ENCODE measurements at places on chromosomes 12 and 14.

DNA sequence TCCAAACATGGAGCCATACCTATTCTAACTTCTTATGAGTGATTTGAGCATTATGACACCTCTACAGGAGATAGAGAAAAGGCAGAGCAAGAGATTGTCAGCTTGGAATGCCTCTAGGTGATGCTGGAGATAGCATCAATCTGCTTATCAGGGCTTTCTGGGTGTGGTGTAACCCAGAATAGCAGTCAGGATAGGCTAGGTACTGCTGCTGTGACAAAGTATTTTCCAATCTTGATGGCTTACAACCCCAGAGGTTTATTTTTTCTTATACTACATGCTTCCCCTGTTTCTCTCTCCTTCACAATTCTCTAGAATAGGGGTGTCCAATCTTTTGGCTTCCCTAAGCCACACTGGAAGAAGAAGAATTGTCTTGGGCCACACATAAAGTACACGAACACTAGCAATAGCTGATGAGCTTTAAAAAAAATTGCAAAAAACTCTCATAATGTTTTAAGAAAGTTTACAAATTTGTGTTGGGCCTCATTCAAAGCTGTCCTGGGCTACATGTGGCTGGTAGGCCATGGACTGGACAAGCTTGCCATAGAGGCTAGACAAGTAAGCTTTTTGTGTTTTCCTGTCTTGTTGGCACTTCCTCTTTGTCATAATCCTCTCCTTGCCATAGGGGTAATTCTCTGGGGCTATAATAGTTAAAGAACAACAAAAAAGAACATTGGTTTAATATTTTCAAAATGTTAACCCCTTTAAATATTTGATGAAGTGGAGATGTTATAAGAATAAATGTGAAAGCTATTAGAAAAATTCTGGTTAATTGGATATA, 123.9 kb upstream of the PMCH start:
- no peak for DNase-seq

DNA sequence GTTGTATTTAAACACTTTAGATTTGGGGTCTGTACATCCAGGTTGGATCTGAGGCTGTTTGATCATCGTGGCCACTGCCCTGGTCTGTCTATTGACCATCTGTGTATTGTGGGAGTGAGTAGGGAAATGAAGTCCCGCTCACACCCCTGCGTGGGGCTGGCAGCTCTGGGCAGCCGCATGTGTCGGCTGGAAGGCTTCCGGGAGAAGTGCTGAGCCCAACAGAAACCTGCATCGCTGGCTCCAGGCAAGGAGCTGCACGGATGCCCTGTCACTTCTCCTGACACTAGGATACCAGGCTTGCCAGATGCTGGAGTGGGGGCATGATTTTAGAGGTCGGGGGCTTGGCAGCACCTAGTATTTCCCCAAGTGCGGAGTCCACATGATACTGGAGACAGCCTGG, 93.6 kb downstream of the PHETA1 start:
- DNase-seq, result no peak

DNA sequence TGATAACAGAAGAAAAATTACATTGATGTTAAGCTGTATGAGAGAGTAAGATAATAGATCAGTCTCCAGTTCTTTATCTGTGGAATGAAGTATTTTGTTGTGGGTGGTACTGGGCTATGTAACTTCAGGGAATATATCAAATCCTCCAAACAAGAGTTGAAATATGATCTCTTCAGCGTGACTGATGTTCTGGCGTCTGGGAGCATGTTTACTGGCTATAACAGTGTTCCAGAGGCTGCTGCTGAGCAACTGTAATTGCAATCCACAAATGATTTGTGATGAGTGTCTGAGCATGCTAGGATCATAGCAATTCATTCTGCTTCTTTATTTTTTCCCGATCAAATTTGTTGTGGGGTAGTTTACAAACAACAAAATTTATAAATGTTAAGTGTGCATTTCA, 18.6 kb upstream of the CCDC198 start:
- DNase-seq, result no peak

DNA sequence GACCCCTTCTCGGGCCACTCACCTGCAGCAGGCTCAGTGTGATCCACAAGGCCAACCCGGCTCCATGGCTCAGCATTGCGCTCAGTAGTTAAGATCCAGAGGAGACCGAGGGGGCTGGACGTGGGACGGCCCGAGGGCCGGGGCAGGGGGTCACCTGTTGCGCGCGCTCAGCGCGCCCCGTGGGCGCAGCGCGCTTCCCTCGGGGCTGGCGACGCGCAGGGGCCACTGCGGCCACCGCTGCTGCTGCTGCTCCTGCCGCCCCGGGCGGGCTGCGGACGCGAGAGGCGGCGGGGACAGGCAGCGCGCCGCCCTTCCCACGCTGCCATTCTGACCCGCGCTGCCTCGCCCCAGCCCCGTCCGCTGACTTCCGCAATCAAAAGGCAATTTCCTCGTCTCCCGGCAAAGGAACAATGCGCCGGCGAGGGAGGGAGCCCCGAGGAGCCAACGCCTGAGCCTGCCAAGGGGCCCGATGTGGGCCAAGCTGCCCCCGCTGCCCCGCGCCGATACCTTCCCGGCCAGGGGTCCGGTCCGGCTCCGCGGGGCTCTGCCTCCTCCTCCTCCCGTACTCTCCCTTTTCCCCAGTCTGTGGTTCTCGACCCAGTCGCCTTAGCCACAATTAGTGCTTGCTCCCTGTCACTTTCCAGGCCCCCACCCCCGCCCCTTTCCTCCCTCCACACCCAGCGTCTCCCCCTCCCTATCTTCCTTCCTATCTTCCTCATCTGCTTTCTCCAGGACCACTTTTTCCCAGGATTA, 27.3 kb downstream of the PTPRB start:
- DNase-seq, result no peak

DNA sequence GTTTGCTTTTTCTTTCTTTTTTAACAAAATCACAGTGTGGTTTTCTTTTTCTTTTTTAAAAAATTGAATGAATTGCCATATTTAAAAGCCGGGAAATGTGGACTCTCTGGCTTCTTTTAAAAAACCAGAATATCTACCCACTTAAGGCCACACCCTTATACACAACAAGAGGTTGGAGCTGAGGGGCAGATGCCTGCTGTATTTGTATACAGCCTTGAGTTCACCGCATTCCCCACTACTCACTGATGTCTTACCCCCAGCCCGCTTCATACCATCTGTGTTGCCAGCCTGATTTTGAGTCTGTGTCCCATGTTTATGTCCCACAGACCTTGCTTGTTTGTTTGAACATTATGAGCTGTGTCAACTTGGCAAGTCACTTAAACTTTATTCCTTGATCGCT, 14.3 kb downstream of the JDP2 start:
- DNase-seq, result no peak

DNA sequence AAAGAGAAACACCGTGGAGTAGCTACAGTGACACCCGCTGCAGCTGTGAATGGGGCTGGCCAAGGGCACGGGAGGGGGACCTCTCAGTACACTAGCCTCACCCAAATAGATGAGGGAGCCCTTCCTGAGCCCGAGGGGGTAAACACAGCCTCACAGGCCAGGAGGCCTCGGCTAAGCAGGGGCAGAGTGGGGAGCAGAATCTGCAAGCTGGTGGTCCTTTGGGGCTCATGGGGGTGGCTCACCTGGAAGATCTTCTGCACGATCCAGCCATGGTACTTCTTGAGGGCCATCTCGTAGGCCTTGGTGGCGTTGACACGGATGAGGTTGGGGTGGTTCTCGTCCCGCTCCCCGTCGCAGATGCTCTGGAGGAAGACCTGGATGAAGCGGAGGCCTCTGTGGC, 22.2 kb upstream of the TRPV4 start:
- no peak for DNase-seq

DNA sequence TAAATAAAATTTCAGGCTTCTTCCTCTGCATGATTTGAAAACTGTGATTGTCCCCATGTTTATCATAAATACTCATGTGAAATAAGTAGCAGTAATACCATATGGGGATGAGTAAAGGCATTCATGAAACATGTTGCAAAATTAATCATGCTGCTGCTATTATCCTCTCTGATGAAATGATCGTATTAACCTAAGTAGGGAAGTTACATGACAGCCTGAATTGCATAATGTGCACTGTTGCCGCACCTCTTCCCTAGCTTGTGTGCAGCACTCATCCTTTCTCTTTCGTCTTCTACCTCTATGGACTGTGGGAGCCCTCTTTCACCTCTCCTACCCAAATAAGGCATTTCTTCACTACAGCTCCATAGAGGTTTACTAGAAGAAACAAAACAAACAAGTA, 367.6 kb downstream of the SOX5 start:
- no peak for DNase-seq

GRCh38 chr12:26740991-26741390, 92.0 kb downstream of the ITPR2 start:
- DNase-seq, result no peak

DNA sequence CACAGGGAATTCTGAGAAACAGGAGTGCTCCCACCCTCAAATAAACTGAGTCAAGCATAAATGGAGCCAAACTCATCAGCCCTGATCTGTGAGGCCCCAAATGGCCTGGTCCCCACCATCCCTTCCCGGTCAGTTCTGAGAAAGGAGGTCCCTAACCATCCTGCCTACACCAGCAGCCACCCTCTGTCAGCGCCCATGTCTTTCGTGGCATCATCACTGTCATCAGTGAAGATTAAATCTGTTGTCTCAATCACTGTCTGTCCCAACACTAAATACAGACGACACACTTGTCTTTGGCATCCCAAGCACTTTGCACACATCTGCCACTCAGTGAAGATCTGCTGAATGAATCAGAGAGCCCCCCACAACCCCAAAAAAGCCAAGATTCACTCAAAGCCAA, 22.4 kb downstream of the VPS37B start:
- DNase-seq, result no peak

GRCh38 chr14:79011920-79012204, 841.7 kb downstream of the NRXN3 start:
- no peak for DNase-seq

DNA sequence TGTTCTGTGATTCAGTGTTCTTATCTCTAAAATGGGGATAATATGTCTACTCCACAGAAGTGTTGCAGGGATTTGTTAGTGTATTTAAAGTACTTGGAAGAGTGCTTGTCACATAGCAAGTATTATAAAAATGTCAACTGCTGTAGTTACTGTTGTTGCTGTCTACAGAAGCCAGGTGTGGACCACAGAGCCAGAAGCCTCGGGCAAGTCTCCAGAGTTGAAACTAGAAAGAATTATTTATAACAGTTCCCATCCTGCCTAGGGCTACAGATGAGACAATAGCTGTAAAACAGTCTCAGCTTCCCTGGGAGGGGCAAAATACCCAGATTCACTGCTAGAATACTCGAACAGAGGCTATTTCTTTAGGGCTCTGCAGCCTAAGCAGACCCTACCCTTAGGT, 55.4 kb upstream of the FUT8 start:
- no peak for DNase-seq

- DNase-seq, result no peak
Observed at GRCh38 chr12:19462406-19462805, 23.1 kb downstream of the AEBP2 start.

- no peak for DNase-seq
Observed at GRCh38 chr12:5260086-5260485, 171.8 kb upstream of the NTF3 start.

DNA sequence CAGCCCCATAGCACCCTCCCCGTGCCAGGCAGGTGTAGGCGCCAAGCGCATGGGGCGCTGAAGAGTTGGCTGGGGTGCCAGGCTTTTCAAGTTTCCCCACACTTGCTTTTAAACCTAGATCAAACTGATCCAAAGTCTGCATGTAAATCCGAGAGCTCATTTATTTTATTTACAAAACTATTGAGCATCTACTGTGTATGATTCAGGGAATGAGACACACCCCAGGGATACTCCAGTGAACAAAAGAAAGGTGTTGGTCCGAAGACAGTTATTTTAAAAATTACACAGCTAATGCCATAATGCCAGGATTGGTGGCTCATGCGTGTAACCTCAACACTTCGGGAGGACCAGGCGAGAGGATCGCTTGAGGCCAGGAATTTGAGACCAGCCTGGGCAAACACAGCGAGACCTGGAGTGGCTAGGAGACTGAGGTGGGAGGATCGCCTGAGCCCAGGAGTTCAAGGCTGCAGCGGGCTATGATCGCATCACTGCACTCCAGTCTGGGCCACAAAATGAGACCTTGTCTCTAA, 780 bp upstream of the SLC41A2 start:
- no peak for DNase-seq

DNA sequence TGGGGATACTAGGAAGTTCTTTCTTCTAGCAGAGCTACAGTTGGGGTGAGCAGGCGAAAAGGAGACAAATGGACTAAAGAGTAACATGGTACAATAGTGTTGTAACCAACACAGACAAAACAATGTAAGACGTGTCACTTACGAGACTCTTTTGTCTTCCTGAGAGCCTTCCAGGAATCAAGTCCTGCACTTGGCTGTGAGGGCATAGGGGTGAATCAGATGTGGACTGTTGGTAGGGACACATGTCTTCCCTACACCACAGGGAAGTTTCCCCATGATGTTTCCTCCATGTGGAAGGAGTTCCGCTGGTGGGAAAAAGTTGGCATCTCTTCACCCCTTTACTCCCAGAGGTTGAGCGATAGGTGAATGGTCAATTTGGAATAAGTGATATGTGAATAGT, 364.7 kb downstream of the NUAK1 start:
- DNase-seq, result no peak

GRCh38 chr12:101490286-101490920, 15.3 kb downstream of the SPIC start:
- DNase-seq, result no peak

Data from CD4-positive, alpha-beta memory T cell (primary cell).